ENCODE measurements at places on chromosomes 16 and 17.

DNA sequence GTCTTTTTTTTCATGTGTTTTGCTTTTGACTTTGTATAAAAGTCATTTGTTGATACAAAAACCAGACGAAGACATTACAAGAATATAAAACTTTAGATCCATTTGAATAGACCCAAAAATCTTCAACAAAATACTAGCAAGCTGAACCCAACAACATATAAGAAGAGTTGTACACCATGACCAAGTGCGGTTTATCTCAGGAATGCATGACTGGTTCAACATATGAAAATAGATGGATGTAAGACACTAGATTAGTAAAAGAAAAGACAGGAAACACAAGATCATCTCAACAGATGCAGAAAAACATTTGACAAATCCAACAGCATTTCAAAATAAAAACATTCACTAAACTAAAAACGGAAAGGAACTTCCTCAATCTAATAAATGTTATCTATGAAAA, 69.0 kb downstream of the TBC1D16 start:
- no peak for DNase-seq

GRCh38 chr16:89078172-89078571, 15.5 kb upstream of the ACSF3 start:
- DNase-seq = no peak

- DNase-seq = no peak
Observed at GRCh38 chr16:1908983-1909382, 9.2 kb downstream of the HS3ST6 start.

GRCh38 chr16:4904108-4904941, 32.6 kb downstream of the PPL start:
- DNase-seq = no peak

GRCh38 chr17:16286009-16286946, 67.0 kb downstream of the CENPV start:
- peak; percentile 63 for DNase-seq

GRCh38 chr17:47813077-47813476, 8.5 kb downstream of the OSBPL7 start:
- no peak for DNase-seq

- no peak for DNase-seq
Observed at GRCh38 chr17:43718544-43718943, 40.0 kb downstream of the SOST start.

GRCh38 chr17:47997586-47997985, 26.7 kb downstream of the CDK5RAP3 start:
- no peak for DNase-seq

GRCh38 chr17:31583772-31584356, 192.4 kb downstream of the RAB11FIP4 start:
- no peak for DNase-seq

DNA sequence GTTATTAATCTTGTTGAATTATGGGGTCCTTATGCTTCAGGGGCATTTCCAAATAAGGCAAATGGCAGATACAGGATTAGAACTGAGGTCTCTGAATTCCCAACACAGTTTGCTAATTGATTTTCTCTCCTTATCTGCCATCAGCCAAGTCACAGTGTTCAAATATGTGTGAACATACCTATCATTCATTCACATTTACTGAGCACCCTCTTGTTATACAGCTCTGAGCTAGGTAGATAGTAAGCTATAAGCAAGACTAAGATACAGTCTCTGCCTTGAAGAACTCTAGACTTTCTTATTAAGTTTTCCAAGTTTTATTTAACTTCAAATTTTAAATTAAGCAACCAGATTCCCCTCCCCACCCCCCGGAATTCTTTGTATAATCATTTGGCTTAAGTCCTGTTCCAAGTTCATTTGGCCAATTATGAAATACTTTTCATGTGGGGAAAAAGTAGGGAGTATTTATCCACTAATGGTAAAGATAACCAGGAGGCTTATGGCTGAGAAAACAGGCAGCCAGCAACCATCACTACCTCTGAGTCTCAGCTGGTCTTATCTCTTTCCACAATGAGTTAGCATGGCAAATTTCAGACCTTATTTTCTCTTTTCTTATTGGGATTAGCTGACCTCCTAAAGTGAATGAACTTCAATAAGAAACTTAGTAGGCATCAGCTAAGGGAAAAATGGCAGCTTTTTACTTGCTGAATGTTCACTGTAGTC, 31.4 kb upstream of the CORO6 start:
- no peak for DNase-seq

DNA sequence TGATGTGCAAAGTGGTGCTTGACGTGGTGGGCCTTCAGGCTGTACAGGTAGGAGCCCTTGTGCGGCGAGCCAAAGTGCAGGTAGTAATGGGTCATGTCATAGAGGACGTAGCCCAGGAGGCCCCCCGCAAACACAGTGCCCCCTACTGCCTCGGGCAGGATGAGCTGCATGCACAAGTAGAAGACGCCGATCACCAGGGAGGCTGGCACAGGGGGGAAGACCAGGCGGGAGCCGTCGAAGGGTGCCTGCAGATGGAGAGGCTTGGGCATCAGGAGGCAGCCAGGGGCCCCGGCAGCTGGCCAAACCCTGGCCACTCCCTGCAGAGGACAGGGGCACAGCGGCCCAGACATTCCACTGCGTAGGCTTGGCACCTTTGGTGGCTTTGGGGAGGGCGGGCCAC, 15.7 kb upstream of the MLKL start:
- no peak for DNase-seq

DNA sequence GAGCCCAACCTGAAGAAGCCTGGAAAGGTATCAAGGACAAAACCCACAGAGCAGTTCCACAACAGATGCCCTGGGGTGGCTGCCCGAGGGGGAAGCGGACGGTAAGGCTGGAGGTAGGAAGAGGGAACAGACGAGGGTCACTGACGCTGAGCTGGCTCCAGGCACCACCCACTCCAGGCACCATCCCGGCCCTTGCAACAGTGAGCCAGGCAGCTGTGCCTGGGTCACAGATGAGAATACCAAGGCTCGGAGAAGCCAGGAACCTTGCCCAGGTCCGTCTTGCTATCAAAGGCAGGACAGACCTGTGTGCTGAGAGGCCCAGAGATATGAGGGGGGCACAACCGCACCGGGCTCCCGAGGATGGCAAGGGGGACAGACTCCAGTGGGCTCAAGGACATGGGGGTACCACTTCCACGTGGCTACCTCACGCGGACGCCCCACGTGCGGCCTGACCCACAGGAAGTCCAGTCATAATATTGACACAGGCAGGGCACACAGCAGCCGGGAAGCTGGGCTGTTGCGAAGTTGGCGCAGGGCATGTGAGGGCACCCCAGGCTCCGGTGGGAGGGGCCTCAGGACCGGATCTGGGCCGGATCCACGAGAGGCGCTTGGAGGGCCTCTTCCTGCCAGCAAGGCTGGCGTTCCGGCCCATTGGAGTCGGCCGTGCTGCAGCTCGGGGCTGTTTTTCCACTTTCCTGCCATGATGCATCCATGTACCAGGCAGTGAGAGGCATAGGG, 29.9 kb downstream of the PEMT start:
- no peak for DNase-seq

GRCh38 chr17:61204456-61204855, 195.2 kb upstream of the TBX2 start:
- no peak for DNase-seq

GRCh38 chr17:19013806-19014627, 9.5 kb upstream of the FAM83G start:
- DNase-seq = no peak

GRCh38 chr17:66829386-66829864, 5.5 kb upstream of the CACNG5 start:
- DNase-seq = no peak

DNA sequence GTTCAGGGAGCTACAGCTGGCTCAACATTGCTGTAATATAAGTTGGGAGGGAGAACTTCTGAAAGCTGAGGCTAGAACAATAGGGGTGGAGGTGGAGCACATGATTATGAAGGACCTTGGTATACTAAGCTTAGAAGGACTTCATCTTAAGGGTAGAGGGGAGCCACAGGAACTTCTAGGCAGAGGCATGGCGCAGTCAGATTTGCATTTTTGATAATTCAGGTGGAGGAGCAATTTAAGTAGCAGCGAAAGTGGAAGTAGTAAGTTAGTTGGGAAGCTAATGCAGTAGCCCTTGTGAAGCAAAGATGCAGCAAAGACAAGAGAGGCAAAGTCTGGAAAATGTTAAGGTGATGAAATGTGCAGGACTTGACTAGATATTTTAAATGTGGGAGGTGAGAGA, 144.1 kb downstream of the SPECC1 start:
- no peak for DNase-seq

GRCh38 chr17:62064029-62064790, 868 bp downstream of the MED13 start:
- no peak for DNase-seq

- no peak for DNase-seq
Observed at GRCh38 chr16:73170612-73171038, 122.7 kb upstream of the ZFHX3 start.

GRCh38 chr16:61182391-61182790, 853.8 kb downstream of the CDH8 start:
- no peak for DNase-seq

GRCh38 chr17:50136096-50136687, 6.2 kb upstream of the SAMD14 start:
- DNase-seq = no peak

GRCh38 chr16:1258906-1259759, 3.3 kb downstream of the TPSD1 start:
- no peak for DNase-seq

DNA sequence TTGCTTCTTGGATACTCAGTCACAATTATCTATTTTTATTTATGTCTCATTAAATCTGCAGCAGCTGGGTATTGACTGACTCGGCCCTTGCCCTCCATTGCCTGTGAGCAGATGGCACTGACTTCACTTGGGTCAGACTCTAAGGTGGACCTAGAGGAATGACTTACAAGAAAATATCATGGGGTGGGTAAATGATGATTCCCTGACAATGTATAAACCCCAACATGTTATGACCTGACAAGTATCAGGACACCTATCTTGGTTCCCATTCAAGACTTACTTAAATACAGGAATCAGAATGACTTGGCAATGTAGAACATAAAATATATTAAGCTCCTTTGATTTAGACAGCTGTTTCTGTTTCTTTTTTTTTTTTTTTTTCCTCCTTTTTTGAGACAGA, 953.5 kb downstream of the CDH11 start:
- no peak for DNase-seq

- no peak for DNase-seq
Observed at GRCh38 chr16:20073203-20074098, at the start of gene GPR139. Gene GPR139, minus strand, starts transcription at chr16:20073890. Its CDS starts 274 bp downstream, at chr16:20073616.

DNA sequence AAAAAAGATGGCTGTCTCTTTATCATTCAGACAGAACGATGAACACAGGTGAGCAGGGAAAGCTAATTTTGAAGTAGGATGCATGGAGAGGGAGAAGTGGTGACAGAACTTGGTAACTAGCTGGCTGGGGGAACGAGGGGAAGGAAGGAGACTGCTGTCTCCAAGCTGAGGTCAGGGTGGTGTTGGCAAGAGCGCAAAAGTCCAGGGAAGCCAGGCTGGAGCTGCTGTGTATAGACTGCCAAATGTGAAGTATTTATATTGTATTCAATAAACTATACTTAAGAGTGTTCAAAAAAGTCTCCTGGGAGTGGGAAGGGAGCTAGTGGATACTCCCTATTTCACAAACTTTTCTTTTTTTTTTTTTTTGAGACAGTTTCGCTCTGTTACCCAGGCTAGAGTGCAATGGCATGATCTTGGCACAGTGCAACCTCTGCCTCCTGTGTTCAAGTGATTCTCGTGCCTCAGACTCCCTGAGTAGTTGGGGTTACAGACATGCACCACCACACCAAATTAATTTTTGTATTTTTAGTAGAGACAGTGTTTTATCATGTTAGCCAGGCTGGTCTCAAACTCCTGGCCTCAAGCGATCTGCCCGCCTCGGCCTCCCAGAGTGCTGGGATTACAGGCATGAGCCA, 8.2 kb downstream of the TMEM106A start:
- no peak for DNase-seq

- DNase-seq = no peak
Observed at GRCh38 chr17:33977729-33978514, 277.2 kb upstream of the CCL2 start.

DNA sequence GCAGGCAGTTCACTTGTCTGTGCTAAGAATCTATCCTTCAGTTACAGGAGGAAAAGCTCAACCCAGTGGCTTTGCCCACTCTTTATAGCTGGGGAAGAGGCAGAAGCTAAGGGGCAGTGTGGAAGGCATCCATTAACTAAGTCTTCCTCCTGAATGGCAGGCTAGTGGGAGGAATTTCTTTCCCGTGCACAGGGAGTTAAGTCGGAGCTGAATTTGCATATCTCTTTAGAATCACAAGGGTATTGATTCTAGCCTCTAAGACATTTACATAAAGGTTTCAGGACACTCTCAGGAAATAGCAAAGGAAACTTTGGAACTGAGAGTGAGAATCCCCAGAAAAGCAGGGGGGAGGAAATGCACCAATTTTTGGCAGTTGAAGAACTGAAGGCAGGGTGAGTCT, 245.6 kb downstream of the CA10 start:
- DNase-seq = no peak

DNA sequence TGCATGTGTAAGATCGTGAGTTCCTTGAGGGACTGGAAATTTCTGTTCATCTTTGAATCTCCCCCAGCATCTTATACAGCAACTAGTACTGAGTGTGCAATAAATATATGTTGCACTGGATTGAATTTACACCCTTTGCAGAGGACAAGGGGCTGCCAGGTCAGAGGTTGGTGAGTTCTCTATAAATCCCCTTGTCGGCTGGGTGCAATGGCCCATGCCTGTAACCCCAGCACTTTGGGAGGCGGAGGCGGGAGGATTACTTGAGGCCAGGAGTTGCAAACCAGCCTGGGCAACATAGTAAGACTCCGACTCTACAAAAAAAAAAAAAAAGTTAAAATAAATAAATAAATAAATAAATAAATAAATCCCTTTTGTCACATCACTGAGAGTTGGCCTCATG, 9.4 kb upstream of the SP6 start:
- DNase-seq = no peak

DNA sequence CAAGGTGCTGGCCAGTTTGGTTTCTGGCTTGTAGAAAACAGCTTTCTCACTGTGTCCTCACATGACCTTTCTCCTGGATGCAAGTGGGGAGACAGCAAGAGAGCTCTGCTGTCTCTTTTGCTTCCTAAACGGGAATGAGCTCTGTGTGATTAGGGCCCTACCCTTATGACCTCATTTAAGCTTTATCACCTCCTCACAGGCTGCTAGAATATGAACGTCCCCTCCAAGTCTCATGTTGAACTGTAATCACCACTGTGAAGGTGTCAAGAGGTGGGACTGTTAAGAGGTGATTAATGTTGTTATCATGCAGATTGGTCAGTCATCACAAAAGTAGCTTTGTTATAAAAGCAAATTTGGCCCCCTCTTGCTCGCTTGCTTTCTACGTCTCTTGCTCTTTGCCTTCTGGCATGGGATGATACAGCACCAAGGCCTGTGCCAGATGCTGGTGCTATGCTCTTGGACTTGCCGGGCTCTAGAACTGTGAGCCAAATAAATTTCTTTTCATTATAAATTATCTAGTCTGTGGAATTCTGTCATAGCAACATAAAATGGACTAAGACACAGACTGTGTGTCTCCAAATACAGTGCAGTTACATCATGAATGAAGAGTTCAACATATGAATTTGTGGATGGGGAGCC, 14.8 kb upstream of the POLR3E start:
- no peak for DNase-seq

GRCh38 chr17:40023590-40024292, 8.5 kb downstream of the CSF3 start:
- no peak for DNase-seq

- no peak for DNase-seq
Observed at GRCh38 chr16:50517450-50518252, 30.5 kb upstream of the NKD1 start.

GRCh38 chr17:60573236-60574051, 26.5 kb upstream of the PPM1D start:
- no peak for DNase-seq
